Activated CD8-positive, alpha-beta T cell treated with anti-CD3 and anti-CD28 coated beads, Interleukin-2, amount 10 ng/mL, durations not matched to agents 7 days and 5 days (primary cell): ENCODE measurements at places on chromosomes 13 and 19.
A peak's percentile ranks its signal among the peaks of the same experiment; 100 is the strongest.

DNA sequence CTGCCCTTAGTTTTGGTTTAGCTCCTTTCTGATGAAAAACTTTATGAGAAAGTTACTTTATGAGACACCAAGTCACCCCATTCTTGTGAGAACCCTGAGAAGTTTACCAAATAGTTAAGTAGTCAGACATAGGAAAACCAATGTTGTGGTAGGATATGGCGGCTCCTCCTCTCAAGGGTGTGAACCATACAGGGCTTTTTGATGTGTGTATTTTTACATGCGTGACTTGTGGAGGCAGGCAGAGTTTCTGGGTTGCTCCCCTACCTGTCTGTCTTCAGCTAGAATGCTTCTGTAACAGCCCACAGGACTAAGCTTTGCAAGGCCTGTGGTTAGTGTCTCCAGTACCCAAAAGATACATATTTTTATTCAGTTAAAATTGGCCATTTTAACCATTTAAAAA lies 18.3 kb downstream of the UBAC2 start:
- H3K4me1 ChIP-seq: peaks cover 87% of the 10 kb centered on the region
- DNase-seq: peak; percentile 84
- peak overlapping the region; percentile 70 for H3K4me3 ChIP-seq
- no peaks in the 10 kb centered on the region for H3K27me3 ChIP-seq

GRCh38 chr13:59497621-59498247 lies 666.0 kb downstream of the DIAPH3 start:
- DNase-seq: no peak
- peaks cover 5% of the 10 kb centered on the region for H3K4me1 ChIP-seq
- no peak overlapping the region for H3K27ac ChIP-seq
- H3K27me3 ChIP-seq: no peaks in the 10 kb centered on the region
- no peaks in the 10 kb centered on the region for H3K36me3 ChIP-seq

DNA sequence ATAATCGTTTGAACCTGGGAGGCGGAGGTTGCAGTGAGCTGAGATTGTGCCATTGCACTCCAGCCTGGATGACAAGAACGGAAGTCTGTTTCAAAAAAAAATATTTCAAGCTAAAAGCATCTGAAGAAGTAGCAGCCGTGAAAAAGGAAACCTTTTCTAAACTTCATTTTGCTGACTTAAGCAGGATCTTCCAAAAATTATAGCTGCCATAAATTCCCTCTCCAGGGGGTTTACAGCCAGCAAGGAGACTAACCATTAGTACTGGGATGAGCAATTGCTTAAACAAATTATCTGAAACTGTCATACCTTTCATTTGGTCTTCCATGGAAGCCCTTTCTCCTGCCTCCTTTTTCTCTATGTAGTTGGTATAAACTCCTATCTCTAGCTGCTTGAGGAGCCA lies 69.9 kb upstream of the TSC22D1 start:
- no peak overlapping the region for H3K4me3 ChIP-seq
- no peak overlapping the region for H3K27ac ChIP-seq
- H3K4me1 ChIP-seq: peaks cover 15% of the 10 kb centered on the region
- no peaks in the 10 kb centered on the region for H3K36me3 ChIP-seq

- no peak for DNase-seq
- no peak overlapping the region for H3K27ac ChIP-seq
- H3K4me1 ChIP-seq: no peaks in the 10 kb centered on the region
- H3K4me3 ChIP-seq: no peak overlapping the region
Measured at GRCh38 chr19:45202637-45203036, 24.1 kb downstream of the BLOC1S3 start.

DNA sequence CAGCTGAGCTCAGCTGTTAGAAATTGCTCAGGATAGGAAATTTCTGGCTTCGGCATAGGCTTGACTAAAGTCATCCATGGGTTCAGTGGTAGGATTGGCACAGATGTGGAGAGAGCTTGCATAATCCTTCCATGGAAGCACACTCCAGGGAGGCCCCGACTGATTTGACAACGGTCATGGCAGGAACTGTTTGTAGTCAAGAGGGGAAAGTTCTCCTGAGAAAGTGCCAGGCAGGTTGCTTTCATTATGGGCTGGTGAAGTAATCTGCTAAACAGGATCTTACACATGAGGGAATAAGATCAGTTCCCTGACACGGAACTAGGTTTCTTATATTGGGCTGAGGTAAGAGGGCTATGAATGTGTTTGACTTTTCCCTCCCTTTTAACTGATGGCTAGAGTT lies 120.1 kb downstream of the RGCC start:
- peaks cover 3% of the 10 kb centered on the region for H3K4me1 ChIP-seq
- no peak overlapping the region for H3K27ac ChIP-seq
- H3K4me3 ChIP-seq: no peak overlapping the region
- no peaks in the 10 kb centered on the region for H3K27me3 ChIP-seq
- peaks cover 25% of the 10 kb centered on the region for H3K36me3 ChIP-seq

DNA sequence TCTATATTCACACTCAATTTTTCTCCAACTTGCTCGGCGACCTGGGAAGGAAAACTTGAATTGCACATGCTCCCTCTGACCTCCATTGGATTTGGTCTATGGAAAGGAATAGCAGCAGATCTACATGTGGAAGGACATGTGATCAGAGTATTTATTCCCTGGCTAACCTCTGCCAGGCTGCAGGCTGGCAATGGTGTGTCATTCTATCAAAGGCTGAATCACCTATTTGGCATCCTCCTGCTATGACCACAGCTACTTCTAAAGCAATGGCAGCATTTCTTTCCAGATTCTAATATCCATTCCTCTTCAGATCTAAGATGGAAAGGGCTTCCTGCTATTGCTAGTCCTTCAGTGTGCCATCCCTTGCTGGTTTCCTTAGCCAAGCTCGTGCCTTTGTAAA lies 144.3 kb upstream of the FREM2 start:
- no peaks in the 10 kb centered on the region for H3K36me3 ChIP-seq
- H3K4me1 ChIP-seq: no peaks in the 10 kb centered on the region
- H3K27me3 ChIP-seq: no peaks in the 10 kb centered on the region
- no peak overlapping the region for H3K27ac ChIP-seq

- no peak overlapping the region for H3K27ac ChIP-seq
- H3K36me3 ChIP-seq: peaks cover 29% of the 10 kb centered on the region
- peak overlapping the region; percentile 2 for H3K4me3 ChIP-seq
- DNase-seq: no peak
- peaks cover 43% of the 10 kb centered on the region for H3K4me1 ChIP-seq
Measured at GRCh38 chr19:18438331-18439024, 545 bp upstream of the ISYNA1 start.

DNA sequence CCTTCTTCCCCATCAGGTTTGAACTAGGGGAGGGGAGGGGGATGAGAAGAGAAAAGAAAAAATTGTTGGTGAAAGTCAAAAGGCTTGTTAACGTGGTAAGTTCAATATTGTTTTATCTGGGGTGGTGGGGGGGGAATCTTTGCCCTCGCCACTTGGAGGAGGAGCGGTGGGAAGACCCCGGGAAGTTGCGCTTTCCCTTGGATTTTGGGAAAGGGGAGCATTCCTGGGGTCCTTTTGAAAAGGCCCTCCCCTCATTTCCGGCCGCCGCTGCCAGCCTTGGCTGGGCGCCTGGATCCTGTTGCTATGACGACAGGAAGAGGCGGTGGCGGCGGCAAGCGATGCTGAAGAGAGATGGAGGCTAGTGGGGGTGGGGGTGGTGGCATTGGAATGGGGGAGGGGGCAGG lies 4.6 kb upstream of the CACNG8 start:
- peaks cover 57% of the 10 kb centered on the region for H3K27me3 ChIP-seq
- H3K4me3 ChIP-seq: no peak overlapping the region
- no peaks in the 10 kb centered on the region for H3K36me3 ChIP-seq
- DNase-seq: no peak
- H3K27ac ChIP-seq: no peak overlapping the region

GRCh38 chr13:42333613-42334328 lies 61.8 kb downstream of the AKAP11 start:
- peaks cover 59% of the 10 kb centered on the region for H3K4me1 ChIP-seq
- peaks cover 11% of the 10 kb centered on the region for H3K36me3 ChIP-seq
- H3K4me3 ChIP-seq: no peak overlapping the region
- DNase-seq: no peak
- H3K27ac ChIP-seq: peak overlapping the region; percentile 48

DNA sequence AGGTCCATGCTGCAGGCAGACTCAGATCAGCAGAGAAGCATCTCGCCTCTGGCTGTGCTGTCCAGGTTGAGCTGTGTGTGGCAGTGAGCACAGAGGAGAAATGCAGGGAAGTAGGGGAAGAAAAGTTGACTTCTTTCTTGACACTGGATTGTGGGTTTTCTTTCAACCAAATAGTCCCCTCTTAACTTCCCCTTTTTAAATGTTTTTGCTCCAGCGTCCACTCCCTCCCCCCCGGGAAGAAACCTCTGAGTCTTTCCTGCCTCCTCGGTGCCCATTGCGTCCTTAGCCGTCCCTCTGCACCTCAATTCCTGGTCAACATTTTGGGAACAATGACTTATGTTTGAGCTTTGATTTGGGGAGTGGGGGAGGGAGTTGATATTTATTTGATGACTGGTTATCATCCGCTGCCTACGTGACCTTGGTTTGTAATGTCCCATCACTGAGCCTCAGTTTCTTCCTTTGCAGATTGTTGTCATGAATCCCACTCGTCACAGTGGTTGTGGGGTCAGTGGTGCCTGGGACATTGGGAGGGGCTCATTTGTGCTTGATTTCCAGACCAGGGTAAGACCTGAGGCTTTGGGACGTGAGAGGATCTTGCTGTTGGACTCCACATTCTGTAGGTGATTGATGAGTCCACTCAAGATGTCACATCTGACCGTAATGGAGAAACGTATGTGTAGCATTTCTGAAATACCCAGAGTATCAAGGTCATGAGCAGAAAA lies at the start of gene LILRB2:
LILRB2 (minus strand) TSS at position 104 of the 722 bp plus-strand sequence. CDS start 614 bp downstream, outside the sequence.
- no peak within 1 kb of the TSS for H3K27ac ChIP-seq
- no peak for DNase-seq
- H3K4me3 ChIP-seq: no peak within 1 kb of the TSS
- no peaks in the 10 kb centered on the region for H3K36me3 ChIP-seq

DNA sequence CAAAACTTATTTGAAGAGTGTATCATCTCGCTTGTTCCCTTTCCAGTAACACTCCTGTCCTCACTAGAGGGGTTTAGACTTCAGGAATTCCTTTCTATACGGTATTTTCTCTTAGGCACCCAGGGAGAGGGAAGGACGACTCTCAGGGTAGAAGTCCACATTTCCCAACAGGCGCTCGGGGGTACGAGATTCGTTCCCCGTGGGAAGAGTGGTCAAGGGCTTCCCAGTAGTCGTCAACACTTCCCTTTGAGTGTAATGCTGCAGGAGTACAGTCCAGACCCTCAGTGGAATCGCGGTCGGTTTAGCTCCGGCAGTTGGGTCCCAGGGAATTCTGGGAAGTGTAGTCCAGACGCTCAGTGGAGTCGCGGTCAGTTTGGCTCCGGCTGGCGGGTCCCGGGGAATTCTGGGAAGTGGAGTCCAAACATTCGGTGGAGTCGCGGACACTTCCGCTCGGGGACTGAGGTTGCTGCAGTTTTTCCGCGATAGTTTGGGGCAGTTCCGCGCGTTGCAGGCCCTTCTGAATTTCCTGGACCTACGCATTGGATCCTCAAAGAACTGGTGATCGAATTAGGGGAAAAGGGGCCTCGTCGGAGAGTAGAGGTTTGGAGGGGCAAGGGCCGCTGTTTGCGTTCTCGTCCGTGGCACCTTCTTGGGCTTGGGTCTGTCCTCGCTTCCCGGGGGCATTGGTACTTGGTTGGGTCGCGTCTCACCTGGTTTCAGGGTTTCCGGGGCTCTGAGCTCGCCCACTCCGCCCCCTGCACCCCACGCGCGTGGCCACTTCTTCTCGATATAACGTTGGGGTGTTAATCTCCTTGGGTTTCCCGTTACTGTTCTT lies at the start of gene ZNF224:
ZNF224 (plus strand) TSS at position 431 of the 835 bp plus-strand sequence. CDS start 3,513 bp downstream, outside the sequence.
- peaks cover 37% of the 10 kb centered on the region for H3K36me3 ChIP-seq
- peaks cover 9% of the 10 kb centered on the region for H3K4me1 ChIP-seq
- H3K4me3 ChIP-seq: peak within 1 kb of the TSS; percentile 98
- peak; percentile 91 for DNase-seq
- peak within 1 kb of the TSS; percentile 82 for H3K27ac ChIP-seq
- no peaks in the 10 kb centered on the region for H3K27me3 ChIP-seq

GRCh38 chr13:80101040-80101439 lies 239.9 kb downstream of the SPRY2 start:
- DNase-seq: no peak
- H3K27me3 ChIP-seq: no peaks in the 10 kb centered on the region
- H3K4me3 ChIP-seq: no peak overlapping the region
- H3K27ac ChIP-seq: no peak overlapping the region

DNA sequence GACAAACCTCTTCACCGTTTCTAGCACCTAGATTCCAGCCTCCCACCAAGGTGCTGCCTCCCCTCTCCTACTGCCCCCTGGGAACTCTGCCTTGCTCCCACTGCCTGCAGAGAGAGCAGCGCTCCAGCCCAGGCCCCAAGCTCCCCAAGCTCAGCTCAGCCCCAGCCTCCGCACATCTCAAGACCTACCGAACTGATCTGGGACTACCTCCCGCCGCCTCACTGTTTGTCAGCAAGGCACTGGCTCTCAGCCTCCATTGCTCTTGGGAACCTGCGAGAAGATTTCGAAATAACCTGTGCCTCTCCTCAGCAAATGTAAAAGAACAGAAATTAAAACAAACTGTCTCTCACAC lies 92.4 kb upstream of the GPR183 start:
- H3K27me3 ChIP-seq: no peaks in the 10 kb centered on the region
- DNase-seq: no peak
- no peak overlapping the region for H3K4me3 ChIP-seq
- H3K27ac ChIP-seq: peak overlapping the region; percentile 70

- H3K36me3 ChIP-seq: no peaks in the 10 kb centered on the region
- H3K27me3 ChIP-seq: no peaks in the 10 kb centered on the region
- no peaks in the 10 kb centered on the region for H3K4me1 ChIP-seq
- H3K27ac ChIP-seq: no peak overlapping the region
- no peak for DNase-seq
Measured at GRCh38 chr13:36207672-36208071, 6.7 kb downstream of the SOHLH2 start.

DNA sequence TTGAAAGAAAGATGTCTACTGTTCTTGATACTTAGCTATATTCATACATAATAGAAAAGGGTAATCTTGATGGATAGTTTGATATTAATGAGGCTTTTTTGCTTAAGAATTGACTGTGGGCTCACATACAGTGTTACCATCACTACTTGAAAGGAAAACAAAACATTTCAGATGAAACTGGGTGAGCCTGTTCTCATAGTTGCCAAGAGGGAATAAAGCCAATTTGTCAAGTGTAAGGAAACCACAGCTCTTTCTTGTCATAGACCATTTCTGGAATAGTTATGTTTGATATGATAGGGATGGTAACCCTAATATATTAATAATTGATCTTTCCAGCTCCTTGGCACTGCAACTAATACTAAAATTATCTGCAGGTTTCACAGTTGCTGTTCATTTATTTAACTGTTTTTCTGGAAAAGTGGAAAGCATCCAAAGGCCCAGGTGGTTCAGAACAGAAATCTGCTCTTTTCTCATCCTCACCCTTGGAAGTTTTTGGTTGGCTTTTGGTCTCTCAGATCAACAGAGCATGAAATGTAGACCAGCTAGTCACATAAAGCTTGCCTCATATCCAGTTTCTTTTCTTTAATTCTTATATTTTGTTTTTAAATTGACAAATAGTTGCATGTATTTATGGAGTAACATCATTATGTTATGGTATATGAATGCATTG lies 43.2 kb downstream of the ARHGEF7 start:
- peaks cover 50% of the 10 kb centered on the region for H3K36me3 ChIP-seq
- no peak for DNase-seq
- peaks cover 28% of the 10 kb centered on the region for H3K4me1 ChIP-seq
- no peak overlapping the region for H3K27ac ChIP-seq
- no peaks in the 10 kb centered on the region for H3K27me3 ChIP-seq
